Peyer's patch (tissue), 4 donors: ENCODE measurements at places on chromosomes 6 and 20.

GRCh38 chr6:170293341-170294231 lies 2.7 kb upstream of the DLL1 start:
- no peak for DNase-seq
- peaks cover 9% of the 10 kb centered on the region for H3K4me1 ChIP-seq
- H3K27me3 ChIP-seq: peaks cover 51% of the 10 kb centered on the region
- H3K27ac ChIP-seq: no peak overlapping the region
- no peak overlapping the region for H3K4me3 ChIP-seq

DNA sequence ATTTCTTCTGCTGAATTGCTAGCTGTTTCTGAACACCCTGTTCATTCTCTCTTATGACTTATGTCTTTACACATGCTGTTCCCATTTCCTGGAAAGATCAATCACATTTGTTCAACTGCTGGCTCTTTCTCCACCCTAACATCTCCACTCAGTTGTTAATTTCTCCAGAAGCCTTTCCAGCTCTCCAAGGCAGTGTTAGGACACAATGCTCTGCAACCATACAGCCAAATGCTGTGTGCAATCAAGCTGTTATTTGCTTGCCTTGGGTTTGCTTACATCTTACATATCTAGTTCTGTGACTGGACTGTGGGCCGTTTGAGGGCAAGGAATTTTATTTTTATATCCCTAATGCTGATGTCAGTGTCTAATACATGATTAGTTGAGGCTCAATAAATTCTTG lies 24.2 kb upstream of the CITED2 start:
- H3K4me3 ChIP-seq: no peak overlapping the region
- no peaks in the 10 kb centered on the region for H3K27me3 ChIP-seq
- no peak overlapping the region for H3K27ac ChIP-seq
- H3K4me1 ChIP-seq: no peaks in the 10 kb centered on the region
- no peak for DNase-seq

GRCh38 chr6:21771626-21772320 lies 178.2 kb downstream of the SOX4 start:
- H3K36me3 ChIP-seq: no peaks in the 10 kb centered on the region
- H3K4me1 ChIP-seq: no peaks in the 10 kb centered on the region
- H3K4me3 ChIP-seq: no peak overlapping the region
- H3K27ac ChIP-seq: no peak overlapping the region

DNA sequence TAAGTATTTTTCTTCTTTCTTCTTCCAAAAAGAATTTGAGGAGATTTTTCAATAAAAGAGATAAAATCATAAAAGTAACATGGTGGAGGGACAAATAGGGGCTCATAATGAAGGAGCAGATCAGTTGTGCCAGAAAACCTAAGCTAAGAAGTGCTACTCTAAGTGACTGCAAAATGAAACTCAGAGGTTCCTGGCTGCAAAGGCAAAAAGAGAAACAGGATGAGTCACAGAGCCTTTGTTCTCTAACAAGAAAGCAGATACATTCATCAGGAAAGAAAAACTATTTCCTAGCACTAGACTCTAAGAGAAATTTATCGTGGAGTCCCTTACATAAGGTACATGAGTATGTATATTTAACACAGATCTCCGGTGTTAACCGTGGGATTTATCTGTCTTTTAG lies 49.8 kb downstream of the TSHZ2 start:
- DNase-seq: no peak
- no peaks in the 10 kb centered on the region for H3K4me1 ChIP-seq
- no peak overlapping the region for H3K27ac ChIP-seq
- no peaks in the 10 kb centered on the region for H3K36me3 ChIP-seq
- no peak overlapping the region for H3K4me3 ChIP-seq

DNA sequence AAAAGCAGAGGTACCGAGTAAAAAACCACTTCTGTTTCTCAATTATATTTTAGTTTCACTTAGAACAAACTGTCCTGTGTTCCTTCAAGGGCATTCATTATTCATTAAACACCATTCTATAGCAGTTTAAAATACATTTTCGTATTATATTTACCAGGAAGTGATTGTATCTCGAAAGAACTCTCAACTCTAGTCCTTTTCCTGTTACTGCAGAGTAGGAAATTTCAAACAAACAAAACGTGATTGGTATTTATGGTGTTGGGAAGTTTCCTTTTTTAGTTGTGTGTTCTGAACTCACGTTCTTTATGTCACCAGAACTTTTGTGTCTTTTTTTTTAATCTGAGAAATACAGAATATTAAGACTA lies 139.5 kb upstream of the BTBD3 start:
- no peak for DNase-seq
- no peaks in the 10 kb centered on the region for H3K36me3 ChIP-seq
- no peaks in the 10 kb centered on the region for H3K27me3 ChIP-seq
- H3K27ac ChIP-seq: no peak overlapping the region
- H3K4me1 ChIP-seq: no peaks in the 10 kb centered on the region

DNA sequence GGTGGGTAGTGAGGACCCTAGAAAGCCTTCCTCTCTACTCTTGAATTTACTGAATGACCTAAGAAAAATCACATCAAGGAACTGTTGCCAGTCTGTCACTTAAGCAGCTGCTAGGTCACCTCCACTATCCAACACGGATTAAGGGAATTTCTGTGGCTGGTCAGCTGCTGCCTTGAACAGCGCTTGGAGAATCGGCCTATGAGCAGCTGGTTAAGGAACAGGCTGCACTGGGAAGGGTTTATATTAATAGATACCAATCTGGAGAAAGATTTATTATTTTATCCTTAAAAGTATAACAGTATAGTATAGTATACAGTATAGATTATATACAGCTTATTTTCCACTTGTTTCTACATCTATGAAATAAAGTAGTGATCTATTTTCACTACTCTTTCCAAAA lies 6.5 kb downstream of the PTPRK start:
- no peaks in the 10 kb centered on the region for H3K4me1 ChIP-seq
- H3K36me3 ChIP-seq: no peaks in the 10 kb centered on the region
- H3K4me3 ChIP-seq: no peak overlapping the region

GRCh38 chr6:167698540-167698939 lies 128.2 kb upstream of the AFDN start:
- no peak overlapping the region for H3K27ac ChIP-seq
- H3K36me3 ChIP-seq: no peaks in the 10 kb centered on the region

- H3K4me1 ChIP-seq: no peaks in the 10 kb centered on the region
- no peak overlapping the region for H3K4me3 ChIP-seq
- DNase-seq: no peak
- no peak overlapping the region for H3K27ac ChIP-seq
- H3K27me3 ChIP-seq: no peaks in the 10 kb centered on the region
- no peaks in the 10 kb centered on the region for H3K36me3 ChIP-seq
These were observed 178.7 kb upstream of the TAB2 start for GRCh38 chr6:149138699-149139294.

- H3K27me3 ChIP-seq: no peaks in the 10 kb centered on the region
- DNase-seq: no peak
- peaks cover 6% of the 10 kb centered on the region for H3K4me1 ChIP-seq
These were observed 11.4 kb downstream of the ID4 start for GRCh38 chr6:19848465-19849029.

GRCh38 chr6:168349718-168350210 lies 30.2 kb upstream of the DACT2 start:
- no peak for DNase-seq
- no peak overlapping the region for H3K27ac ChIP-seq
- H3K36me3 ChIP-seq: no peaks in the 10 kb centered on the region
- no peak overlapping the region for H3K4me3 ChIP-seq
- H3K4me1 ChIP-seq: no peaks in the 10 kb centered on the region
- H3K27me3 ChIP-seq: no peaks in the 10 kb centered on the region

GRCh38 chr6:8683204-8683603 lies 247.9 kb upstream of the SLC35B3 start:
- H3K4me1 ChIP-seq: no peaks in the 10 kb centered on the region
- no peak for DNase-seq
- no peaks in the 10 kb centered on the region for H3K27me3 ChIP-seq
- H3K27ac ChIP-seq: no peak overlapping the region
- H3K4me3 ChIP-seq: no peak overlapping the region
- H3K36me3 ChIP-seq: no peaks in the 10 kb centered on the region

DNA sequence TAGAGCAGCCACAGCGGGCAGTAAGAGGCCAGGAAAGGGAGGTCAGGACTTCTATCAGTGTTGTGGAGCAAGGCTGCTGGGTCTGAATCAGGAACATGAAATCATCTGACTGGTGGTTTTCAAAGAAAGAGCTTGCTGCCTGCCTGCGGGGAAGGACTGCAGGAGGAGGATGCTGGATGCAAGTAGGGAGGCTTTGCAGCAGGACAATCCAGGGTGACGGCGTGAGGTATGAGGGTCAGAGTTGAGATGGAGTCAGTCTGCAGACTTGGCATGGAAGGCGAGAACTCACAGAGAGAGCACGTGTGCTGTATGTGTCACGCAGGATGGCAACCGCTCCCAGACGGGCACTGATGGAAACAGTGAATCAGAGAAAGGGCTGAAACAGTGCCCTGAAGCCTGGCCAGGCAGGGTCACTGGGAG lies 59.2 kb upstream of the CD93 start:
- H3K27ac ChIP-seq: no peak overlapping the region
- no peak overlapping the region for H3K4me3 ChIP-seq

DNA sequence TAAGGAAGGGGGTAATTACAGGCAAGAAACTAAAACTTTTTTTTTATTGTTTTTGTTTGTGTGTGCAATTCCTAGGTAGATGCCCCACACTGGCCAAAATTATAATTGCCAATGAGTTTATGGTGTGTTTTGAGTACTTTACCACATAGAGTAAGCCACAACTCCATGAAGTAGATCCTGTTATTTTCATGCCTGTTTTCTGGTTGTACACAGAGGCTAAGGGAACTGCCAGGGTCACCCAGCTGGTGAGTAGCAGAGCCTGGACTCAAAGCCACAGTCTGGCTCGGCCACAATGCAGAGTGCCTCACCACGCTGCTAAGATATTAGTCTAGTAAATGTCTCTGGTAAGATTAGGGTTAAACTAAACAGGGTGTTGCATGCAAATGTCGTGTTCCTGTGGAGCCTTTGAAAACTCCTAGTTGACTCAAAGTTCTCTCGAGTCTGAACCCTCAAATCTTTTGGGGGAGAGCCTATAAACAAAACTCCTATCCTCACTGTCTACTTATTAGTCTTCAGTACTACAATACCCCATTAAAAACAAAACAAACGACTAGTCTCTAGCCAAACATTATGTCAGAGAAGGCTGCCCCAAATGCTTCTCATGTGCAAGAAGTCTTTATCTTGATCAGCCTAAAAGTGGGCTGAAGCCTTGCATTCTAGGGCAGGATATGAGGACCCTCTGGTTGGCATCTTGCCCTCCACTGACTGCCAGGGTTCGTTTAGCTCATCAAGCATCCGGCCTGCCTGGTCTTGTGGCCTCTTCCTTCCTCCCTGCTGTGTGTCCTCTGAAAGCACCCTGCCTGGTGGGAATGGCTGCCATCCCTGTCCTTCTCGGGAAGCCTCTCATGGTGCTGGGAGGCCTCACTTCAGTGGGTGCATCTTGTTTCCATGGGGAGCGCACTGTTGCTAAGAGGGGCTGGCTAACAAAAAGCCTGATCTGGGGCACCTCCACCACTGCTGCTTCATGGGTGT lies 4.2 kb downstream of the DUSP22 start:
- peaks cover 32% of the 10 kb centered on the region for H3K4me1 ChIP-seq
- H3K27ac ChIP-seq: peak overlapping the region; percentile 10
- DNase-seq: peak; percentile 77
- no peaks in the 10 kb centered on the region for H3K36me3 ChIP-seq
- no peaks in the 10 kb centered on the region for H3K27me3 ChIP-seq
- no peak overlapping the region for H3K4me3 ChIP-seq

- H3K27me3 ChIP-seq: no peaks in the 10 kb centered on the region
- H3K4me1 ChIP-seq: no peaks in the 10 kb centered on the region
- H3K36me3 ChIP-seq: no peaks in the 10 kb centered on the region
- H3K4me3 ChIP-seq: no peak overlapping the region
- no peak for DNase-seq
These were observed 78.7 kb downstream of the DLL1 start for GRCh38 chr6:170212051-170212756.

DNA sequence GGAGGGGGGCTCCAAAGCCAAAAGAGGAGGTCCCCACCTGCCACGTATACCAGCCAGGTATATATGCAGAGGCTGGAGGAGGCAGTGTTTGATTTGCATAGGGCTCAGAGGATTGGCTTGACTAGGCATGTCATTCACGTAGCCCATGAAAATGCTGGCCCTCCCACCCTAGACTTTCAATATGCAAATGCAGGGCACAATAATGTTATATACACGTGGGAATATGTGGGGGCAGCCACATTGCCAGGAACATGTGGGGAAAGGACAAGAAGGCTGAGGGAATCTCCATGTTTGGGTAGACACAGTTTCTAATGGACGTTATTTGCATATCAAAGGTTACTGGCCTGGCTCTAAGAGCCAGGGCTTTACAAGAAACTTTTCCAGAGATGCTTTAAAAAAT lies 301.8 kb downstream of the FARS2 start:
- DNase-seq: no peak
- H3K27ac ChIP-seq: no peak overlapping the region
- H3K27me3 ChIP-seq: no peaks in the 10 kb centered on the region
- no peaks in the 10 kb centered on the region for H3K36me3 ChIP-seq

- no peaks in the 10 kb centered on the region for H3K27me3 ChIP-seq
- H3K4me1 ChIP-seq: no peaks in the 10 kb centered on the region
- no peak overlapping the region for H3K27ac ChIP-seq
- DNase-seq: no peak
These were observed 7.9 kb upstream of the GPRC6A start for GRCh38 chr6:116836606-116837342.

DNA sequence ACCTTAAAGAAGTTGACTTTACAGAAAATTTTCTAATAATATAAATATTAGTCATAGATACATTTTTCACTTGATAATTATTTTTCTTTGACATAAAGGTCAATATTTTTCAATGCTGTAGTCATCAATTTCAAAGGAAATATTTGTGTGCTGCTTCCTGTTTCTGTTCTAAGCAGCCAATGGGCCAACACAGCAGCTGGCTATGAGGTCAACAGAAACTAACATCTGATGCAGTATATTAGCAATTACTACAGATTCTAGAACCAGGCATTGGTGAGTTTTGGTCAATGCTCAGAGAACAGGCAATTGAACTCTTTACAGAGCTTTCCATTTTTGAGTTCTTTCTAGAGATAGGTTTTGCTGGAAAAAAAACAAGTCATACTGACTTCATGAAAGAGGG lies 669.6 kb upstream of the NRSN1 start:
- no peaks in the 10 kb centered on the region for H3K27me3 ChIP-seq
- DNase-seq: no peak
- H3K36me3 ChIP-seq: no peaks in the 10 kb centered on the region
- no peak overlapping the region for H3K4me3 ChIP-seq
- H3K4me1 ChIP-seq: no peaks in the 10 kb centered on the region

- peak; percentile 26 for DNase-seq
- no peaks in the 10 kb centered on the region for H3K36me3 ChIP-seq
- no peaks in the 10 kb centered on the region for H3K27me3 ChIP-seq
- no peak overlapping the region for H3K27ac ChIP-seq
These were observed 405.3 kb upstream of the HS3ST5 start for GRCh38 chr6:114747995-114748625.

- no peaks in the 10 kb centered on the region for H3K27me3 ChIP-seq
- peak overlapping the region; percentile 28 for H3K4me3 ChIP-seq
- no peaks in the 10 kb centered on the region for H3K36me3 ChIP-seq
- DNase-seq: no peak
- peaks cover 4% of the 10 kb centered on the region for H3K4me1 ChIP-seq
These were observed 5.0 kb downstream of the BCL2L1 start for GRCh38 chr20:31717478-31718201.

DNA sequence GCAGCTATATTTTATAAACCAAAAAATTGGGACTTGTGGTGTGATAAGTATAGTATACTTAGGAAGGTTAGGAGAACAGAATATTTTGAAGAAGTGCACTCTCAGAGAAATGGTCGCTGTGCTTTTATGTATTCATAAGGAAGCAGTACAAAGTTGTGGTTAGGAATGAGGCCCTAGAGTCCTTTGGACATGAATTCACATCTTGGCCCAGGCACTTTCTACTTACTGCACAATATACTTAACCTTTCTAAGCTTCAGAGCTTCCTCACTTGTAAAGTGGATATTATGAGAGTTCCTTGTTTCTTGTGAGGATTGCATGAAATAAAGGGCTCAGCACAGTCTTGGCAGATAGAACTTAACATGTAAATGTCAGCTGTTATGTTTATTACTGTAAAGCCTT lies 21.0 kb upstream of the SERINC3 start:
- no peak overlapping the region for H3K4me3 ChIP-seq
- H3K4me1 ChIP-seq: peaks cover 3% of the 10 kb centered on the region
- no peaks in the 10 kb centered on the region for H3K27me3 ChIP-seq
